HFFc6 (cell line): ENCODE measurements at places on chromosomes 7 and 10. TPM values are rescaled to one million over a fixed set of nuclear protein-coding genes. Genes with fewer than 3 reads are reported as not detected.

CNTNAP2 gene
- 0.12 TPM in 1 of 3 replicates, not detected in the others for total RNA-seq

CHST12 gene
- total RNA-seq = 26.8 to 32.3 TPM (median 28.2 TPM) in 3 replicates

LZTS2 gene
- 67.2 to 74.0 TPM (median 69.7 TPM) in 3 replicates for total RNA-seq

BMPER gene
- total RNA-seq = 11.0 to 13.1 TPM (median 12.7 TPM) in 3 replicates

AKR1D1 gene
- not detected in 3 replicates for total RNA-seq

LIPN gene
- total RNA-seq = not detected in 3 replicates

FKBP6 gene
- total RNA-seq = not detected in 3 replicates

LRRC4 gene
- 1.6 TPM in 2 replicates for total RNA-seq

PVRIG gene
- 0.87 TPM in 1 of 3 replicates, not detected in the others for total RNA-seq

SPDYE16 gene
- 0.21 TPM in 1 of 2 replicates, not detected in the other for total RNA-seq

DNA sequence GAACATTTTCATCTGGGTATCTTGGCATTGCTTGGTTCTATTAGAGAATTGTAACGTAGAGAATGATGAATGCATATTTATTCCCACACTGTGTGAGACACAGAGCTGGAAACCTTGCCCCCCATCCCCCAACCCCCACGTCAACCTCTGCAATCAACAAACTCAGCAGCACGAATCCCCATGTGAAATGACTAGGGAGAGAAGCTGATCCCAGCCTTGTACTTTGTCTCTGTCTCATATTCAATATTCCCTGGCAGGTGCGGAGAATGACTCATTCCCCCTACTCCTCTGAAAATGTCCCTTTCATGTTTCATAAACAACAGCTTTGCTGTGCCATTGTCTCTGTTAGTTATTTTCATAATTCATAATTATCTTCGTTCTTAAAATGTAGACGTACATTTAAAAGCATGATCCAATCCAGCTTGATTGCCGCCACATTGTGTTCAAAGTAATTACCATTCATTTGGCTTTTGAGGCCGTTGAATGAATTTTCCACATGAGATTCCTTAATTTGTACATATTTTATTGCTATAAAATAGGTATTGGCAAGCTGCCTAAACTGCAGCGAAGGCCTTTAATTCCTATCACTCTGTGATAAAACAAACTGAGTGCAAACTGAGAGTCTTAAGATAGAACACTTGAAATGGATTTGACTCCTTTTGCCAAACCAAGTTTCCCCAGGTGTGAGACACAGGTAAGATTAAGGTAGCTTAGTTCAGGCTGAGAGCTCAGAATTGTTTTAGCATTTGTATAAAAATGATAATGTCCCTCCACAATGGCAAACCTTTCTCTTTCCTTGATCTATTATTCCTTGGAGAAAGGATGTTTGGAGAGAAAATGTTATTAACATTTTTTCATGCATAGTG, 920.2 kb downstream of the TYW1 start:
- no peak for DNase-seq

DNA sequence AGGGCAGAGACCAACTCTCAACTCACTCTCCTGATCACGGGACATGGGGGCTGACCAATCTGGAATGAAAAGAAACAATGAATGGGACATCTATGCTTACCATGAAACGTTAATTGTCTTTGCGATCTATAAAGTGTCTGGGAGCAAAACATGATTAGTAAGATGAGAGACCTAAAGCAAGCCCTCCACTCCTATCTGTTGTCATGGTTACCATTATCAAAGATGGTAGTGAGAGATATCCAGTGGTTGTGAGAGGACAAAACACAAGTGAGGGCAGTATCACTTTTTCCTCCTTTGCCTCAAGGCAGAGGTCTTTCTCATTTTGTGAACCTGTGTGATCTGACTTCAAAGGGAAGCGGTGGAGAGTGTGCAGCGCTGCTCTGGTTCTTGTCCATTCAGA, 130.1 kb downstream of the LSM5 start:
- no peak for DNase-seq

- no peak for DNase-seq
These were observed 48.8 kb downstream of the RALA start for GRCh38 chr7:39672176-39672575.

- no peak for DNase-seq
These were observed 44.1 kb downstream of the VSTM4 start for GRCh38 chr10:49071160-49071761.

DNA sequence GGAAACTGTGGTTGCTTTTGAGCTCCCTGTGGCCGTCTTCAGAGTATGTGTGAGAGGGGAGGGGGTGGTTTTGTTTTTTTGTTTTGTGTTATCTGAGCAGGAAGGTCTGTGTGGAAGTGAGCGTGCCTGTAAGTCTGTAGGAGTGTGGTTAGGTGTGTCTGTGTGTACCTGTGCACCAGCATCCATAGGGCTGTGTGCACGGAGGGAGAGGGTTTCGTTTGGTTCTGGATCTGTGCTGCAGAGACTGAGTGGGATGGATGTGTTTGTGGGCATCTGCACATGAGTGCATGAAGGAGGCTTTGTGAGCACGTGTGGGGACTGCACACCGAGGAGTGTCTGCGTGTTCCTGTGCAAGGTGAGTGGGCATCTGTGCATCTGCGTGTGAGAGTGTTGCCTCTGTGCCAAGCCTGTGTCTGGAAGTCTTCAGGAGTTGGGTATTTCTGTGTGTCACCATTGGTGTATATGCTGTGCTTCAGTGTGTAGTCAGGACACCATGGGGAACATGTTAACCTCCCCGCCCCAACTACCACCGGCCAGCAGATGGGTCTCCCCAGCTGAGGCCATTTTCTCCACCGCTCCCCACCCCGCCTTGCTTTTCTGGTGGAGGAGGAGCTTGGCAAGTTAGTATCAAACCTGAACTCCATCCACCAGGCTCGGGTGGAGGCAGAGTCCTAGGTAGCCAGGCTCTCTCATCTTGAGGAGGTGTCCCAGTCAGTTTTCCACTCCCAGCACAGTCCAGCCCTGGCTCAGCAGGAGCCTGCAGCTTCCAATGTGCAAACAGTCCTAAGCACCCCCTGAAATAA, 7.1 kb upstream of the TLX1 start:
- DNase-seq = no peak

DNA sequence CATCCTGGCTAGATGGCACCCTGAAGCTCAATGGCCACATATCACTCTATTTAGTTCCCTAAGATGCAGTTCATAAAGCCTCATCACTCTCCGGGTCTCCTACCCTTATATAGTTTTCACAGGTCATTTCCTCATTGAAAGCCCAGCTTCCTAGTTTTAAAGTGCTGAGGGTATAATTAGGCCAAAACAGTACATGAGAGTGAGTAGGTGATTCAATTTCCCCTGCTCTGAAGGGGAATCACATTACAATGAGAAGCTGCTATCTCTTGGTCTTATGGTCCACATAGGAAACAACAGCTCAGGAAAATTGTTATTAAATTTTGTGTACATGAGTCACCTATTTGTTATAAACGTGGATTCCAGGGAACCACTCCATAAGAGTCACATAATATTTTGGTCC, 162.0 kb downstream of the SEMA3E start:
- no peak for DNase-seq

DNA sequence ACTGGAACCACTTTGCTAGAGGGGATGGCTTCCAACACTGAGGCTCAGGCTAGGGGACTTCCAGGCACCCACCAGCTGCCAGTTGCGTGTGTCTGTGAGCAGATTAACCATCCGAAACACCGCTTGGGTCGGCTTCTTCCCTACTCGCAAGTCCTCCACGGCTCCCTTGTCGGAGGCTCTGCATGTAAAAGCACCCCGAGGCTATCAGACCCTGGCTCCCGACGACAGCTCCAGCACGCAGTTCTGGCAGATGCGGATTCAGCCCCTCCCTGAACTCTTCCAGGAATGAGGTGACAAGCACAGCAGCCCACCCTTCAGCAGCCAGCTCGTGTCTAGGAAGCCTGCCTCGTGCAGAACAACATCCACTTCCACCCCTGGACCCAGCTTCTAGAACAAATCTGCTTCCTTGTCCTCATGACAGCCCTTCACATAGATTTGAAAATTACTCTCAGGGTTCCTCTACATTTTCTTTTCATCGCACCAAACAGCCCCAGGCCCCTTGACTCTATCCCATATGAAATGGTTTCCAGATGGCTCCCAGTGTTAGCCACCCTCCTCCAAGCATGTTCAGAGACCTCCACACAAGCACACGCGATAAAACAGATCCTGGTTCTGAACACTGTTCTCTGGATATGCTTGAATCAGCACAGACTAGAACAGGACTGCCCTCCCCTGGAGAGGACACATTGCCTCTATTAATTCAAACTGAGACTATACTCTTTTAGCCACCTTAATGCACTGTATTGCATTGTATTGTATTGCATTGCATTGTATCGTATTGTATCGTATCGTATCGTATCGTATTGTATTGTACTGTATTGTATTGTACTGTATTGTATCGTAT, 44.6 kb downstream of the SLIT1 start:
- DNase-seq = no peak

DNA sequence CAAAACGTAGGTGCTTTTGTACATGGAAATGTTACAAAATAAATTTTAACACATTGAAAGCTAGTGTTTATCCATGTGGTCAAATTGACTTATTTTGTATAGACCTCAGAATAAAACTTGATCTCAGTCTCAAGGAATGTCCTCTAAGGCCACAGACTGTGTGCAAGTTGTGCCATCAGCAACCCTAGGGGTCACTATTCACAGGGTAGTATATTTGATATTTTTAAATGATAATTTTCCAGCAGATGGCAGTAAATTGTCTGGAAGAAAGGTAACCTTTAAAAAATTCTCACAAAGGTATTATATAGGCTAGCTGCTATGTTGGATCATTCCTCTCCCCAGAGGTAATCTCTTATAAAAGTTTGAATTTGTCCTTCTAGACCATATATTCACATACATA, 12.9 kb upstream of the SNX10 start:
- peak; percentile 11 for DNase-seq

DNA sequence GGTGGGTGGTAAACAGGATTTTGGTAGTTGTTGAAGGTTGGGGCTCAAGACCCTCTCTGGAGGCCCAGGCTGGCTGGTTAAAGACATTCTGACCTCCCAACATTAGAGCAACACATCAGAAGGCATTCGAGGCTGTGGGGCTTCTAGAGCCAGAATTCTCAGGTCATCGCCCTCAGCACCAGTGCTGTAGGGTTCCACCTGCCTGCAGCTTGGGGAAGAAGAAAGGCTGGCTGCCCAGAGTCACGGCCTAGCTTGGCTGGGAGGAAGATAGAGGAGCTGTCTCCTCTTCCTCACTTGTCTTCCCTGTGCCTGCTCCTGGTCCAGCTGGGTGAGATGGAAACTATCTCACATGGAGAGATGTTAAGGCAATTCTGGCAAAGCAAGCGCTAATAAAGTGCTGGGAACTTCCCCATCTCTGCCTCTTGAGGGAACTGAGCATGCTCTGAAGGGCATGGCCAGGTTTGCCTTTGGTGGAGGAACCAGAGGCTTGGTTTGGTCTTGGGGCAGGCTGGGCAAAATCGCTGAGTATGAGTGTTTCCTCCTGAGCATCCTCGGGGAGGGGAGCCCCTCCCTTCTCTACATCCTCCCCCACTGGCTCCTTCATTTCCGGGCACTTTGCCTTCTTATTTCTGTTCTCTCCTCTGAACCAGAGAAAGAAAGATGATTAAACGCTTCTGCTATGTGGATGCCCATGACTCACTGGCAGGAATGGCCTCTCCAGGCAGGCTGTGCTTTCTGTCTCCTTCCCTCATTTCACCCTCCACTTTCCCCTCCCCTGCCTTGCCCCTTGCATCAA, 509.0 kb upstream of the PODXL start:
- DNase-seq = peak; percentile 96
